ENCODE measurements at places on chromosomes 13 and 19.

DNA sequence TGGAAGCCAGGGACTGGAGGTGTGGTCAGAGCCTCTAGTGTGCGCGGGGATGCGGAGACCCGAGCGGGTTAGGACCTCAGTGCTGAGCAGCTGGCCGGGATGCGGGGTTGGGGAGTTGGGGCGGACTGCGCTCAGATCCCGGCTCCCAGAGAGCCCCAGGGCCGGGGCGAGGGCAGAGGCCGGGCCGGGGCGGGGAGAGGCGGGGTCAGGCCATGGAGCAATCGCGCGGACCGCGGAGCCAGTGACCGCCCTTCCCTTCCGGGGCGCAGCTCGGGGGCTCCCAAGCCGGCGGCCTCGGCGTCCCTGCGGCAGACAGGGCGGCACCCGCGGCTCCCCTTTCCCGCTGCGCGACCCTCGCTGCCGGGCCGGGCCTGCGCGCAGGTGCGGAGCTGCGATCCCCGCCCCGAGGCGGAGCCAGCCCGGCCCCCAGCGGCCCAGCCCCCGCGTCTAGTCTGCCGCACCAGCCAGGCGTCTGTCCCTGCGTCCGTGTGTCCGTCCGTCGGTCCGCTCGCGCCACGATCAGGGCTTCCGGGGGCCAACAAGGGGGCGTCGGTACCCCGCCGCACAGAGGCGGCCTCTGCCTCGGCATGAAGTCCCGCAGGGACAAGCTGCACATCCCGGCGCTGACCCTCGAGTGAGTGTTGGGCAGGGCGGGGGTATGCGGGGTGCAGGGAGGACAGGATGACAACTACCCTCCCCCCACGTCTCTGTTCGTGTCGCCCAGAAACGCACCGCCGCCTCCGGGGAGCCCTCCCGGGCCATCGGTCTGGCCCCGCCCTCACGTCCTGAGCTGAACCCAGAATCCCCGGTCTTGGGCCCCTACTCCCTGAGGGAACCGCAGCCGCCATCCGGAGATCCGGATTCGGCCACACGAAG is 12.4 kb downstream of the MAST3 start:
- DNase-seq = no peak

DNA sequence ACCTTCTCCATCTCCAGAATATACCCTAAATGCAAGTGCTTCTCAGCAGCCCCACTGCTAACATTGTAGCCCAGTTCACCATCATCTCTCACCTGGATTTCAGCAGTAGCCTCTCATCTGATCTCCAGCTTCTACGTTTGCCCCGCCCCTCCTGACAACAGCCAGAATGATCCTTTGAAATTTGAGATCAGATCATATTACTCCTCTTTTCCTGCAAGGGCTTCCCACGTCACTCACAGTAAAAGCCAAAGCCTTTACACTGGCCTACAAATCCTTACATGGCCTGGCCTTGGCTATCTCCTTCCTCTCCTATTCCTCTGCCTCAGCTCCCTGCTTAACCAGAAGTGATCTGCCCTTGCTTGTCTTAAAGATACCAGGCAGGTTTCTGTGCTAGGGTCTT is 94.3 kb upstream of the NBEA start:
- DNase-seq = no peak

DNA sequence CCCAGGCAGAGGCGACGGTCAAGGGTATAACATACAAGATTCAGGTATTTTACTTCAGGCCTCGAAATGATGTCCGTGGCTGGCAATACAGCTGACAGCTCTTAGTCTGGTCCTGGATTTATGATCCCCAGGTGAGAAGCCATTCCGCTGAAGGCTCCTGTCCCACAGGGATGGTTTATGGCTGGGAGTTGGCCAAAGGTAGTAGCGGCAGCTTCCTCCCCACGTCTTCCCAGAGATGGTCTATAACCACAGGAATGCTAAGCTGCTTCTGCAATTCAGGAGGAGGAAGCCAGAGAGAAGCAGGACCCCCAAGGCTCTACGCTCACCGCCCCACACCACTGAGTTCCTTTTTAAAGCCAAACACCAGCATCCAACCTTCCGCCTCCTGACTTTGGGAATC is 27.1 kb downstream of the OLFM2 start:
- DNase-seq = no peak

DNA sequence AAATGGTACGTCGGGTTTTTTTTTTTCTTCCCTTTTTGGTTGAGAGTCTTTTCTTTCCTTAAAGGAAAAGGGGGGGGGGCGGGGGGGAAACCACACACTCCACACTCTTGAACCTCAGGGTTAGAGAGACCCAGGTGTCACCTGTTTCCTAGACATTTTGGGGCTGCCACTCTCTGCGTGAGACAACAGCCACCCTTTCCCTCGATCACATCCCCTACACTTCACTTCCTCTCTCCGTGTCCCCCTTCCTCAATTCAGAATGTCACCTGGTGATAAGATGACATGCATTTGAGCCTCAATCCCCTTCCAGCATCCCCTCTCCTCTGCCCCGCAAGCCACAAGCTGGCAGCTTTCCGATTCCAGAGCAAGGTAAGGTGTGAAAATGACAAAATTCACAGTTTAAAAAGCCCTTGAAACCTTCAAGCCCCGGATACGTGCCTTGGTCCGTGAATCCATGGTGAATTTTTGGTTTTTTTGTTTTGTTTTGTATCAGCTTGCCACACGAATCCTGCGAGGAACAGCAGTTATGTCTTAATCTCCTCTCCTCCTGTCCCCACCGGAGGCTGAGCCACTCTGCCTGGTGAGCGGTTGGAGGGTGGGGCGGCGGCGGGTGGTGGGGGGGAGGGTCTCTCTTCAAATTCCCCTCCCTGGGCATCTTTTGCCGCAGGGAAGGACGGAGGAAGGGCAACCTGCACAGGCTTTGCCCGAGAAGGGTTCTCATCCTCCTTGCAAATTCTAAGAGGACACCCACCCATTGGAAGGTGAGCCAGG is 4.2 kb downstream of the PTPRS start:
- no peak for DNase-seq

GRCh38 chr13:24218977-24219376 is 58.5 kb downstream of the SPATA13 start:
- DNase-seq = no peak

DNA sequence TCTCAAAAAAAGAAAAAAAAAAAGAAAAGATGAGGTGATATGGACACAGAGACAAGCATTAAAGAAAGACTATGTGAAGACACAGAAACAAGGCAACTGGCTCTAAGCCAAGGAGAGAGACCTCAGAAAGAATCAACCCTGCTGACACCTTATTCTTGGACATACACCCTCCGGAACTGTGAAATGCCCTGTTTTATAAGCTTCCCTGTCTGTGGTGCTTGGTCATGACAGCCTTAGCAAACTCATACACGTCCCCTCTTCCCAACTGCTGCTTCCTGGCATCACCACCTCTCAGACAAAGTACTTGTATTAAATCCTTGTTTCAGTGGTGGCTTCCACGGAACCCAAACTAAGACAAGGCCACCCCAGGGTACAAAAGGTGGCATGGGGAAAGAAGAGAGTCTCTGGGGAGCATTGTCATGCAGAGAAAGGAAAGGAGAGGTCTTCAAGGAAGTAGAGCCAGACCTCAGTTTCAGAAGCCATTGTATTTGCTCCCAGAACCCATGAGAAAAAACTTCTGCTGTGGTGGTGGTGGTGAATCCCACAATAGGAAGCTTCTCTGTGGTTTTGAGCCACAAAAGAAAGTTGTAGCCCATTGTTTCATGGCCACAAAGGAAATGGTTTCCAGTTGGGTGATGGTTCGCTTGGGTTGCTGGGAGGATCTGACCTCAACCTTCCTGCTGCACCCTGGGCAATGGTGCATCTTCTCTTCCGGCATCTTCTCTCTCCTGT is 16.3 kb upstream of the TSPAN16 start:
- no peak for DNase-seq

DNA sequence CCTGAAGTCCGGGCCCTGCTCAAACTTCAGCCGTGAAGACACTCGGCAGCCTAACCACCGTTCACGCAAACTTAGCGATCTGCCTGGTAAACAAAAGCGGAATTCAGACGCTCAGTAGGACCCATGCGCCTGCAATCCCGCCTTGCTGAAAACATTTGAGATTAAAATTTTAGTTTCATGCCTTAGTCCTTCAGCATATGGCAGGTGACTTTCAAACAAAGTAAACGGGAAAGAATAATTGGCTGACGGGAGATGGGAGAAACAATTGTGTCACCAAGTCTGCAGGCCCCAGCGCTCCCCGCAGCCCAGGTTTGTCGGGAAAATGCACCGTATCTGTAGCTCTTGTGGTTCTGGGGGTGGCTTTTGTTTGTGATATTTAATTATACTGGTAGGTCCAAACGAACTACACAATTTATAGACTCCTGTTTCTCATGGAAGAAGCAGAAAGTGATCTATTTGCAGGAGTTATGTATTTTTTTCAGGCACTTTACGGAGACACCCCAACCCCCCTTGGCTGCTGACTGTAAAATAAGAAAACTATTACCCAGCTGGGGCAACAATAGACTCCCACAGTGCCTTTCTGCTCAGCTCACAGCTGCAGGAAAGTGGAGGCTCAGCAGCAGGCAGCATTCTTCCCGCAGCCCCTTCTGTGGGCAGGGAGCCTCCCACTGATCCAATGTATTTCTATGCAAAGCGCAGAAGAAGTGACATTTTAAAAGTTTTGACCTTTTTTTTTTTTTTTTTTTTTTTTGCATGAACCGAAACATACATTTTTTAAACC is 94.8 kb downstream of the SOX1 start:
- no peak for DNase-seq

- no peak for DNase-seq
Observed at GRCh38 chr13:43665388-43665787, 121.4 kb downstream of the ENOX1 start.

DNA sequence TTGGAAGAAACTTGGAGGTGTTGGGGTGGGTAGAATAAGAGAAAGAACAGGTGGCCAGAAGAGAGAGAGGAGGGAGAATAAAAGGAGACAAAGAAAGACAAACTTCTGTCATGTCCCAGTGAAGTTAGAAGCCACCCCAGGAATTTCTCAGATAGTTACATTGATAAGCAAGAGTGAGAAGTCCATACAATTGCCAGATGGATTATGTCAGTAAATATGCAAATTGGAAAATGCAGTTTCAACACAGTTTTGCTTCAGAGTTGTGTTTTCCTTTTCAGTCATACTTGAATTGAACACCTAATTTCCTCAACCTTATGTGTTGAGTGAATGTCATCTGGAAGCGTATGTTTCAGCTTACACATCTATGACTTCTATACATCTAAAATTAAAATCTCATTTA is 139.2 kb downstream of the RXFP2 start:
- no peak for DNase-seq

DNA sequence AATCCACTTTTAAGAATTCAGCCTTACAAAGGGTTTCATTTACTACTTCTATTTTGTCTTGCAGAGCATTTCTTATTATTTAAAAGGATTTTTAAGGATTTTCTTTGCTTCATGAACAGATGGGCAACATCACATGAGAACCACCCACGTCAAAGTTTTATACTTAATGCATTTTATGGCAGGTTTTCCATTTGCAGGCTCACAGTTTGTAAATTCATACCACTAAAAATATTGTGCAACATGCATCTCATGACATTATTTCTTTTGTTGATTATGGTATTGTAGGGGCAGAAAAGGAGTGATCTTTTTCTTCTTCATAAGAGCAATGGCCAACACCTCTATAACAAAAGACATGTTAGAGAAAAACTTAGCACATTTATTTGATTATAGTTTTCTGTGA is 554.0 kb upstream of the SPRY2 start:
- DNase-seq = no peak

GRCh38 chr13:91331047-91331915 is 16.2 kb upstream of the MIR17HG start:
- no peak for DNase-seq

- no peak for DNase-seq
Observed at GRCh38 chr13:111211789-111212516, 96.8 kb downstream of the ARHGEF7 start.

GRCh38 chr13:33310245-33311038 is 24.9 kb upstream of the STARD13 start:
- no peak for DNase-seq

DNA sequence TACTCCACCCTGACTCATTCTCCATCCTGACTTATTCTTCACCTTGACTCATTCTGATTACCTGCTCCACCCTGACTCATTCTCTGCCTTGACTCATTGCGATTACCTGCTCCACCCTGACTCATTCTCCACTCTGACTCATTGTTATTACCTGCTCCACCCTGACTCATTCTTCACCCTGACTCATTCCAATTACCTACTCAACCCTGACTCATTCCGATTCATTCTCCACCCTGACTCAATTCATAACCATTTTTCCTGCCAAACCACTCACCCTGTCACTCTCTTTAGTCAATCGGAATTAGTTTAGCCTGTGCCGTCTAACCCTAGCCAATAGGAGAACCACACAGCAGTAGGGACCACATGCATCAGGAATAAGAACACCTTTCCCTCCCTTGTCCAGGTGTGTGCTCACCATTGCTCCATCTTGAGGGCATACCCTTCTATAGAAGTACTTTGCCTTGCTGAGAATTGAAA is 1227.4 kb upstream of the PCDH20 start:
- peak; percentile 57 for DNase-seq

DNA sequence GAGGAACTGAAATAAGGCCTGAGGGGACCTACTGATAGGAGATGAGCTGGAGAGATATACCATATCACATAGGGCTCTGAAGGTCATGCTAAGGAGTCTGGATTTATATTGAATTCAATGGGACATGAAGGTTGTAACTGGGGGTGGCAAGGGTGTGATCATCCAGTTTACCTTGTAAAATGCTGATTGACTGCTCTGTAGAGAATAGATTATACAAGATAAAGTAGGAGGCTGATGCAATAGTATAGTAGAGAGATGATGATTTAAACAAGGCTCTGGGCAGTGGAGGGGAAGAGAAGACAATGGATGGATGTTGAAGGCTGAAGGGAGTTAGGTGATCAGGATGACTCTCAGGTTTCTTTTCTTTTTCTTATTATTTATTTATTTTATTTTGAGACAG is 18.0 kb upstream of the PAN3 start:
- no peak for DNase-seq

DNA sequence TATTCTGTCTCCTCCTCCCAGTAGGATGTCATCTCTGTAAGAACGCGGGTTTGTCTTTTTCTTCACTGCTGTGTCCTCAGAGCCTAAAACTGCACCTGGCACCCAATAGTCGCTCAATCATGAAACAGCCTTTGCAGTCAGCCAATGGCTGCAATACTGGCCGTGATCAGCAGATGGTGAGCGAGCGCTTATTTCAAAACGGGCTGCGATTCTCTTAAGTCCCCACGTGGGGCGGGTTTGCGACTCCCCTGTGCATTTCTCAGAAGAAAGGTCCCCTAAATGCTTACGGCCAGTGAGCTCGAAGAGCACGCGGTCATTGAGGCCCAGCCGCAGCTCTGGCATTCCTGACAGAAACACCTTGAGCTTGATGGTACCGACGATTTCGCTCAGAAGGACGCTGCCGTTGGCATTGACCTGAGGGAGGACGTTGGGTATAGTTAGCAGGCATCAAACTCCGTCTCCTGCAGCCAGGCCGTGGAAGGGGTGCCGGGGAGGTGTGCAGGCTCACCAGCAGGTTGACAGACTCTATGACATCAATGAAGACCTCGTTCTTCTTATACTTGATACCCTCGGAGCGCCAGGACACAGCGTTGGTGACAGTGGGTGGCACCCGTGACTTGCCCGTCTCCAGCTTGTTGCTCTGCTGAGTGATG is 6.0 kb downstream of the AP1M2 start:
- DNase-seq = peak; percentile 86

DNA sequence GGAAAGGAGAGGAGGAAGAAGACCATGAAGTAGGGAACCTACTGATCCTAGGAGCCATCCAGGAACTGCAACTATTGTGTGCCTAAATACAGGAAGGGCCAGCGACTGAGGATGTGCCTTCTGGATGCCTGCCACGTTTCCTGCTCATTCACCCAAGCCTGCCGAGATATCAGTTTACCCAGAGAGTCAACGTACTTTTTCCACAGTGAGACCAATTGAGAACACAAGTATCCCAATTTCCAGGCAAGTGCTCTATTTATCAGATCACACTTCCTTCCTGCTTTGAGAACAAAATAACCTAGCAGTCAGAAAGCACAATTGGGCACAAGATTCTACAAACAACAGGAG is 122.4 kb downstream of the AKAP11 start:
- no peak for DNase-seq

Data from RWPE1 (cell line).